ENCODE measurements at places on chromosomes 4 and X. TPM values are rescaled to one million over a fixed set of nuclear protein-coding genes. Genes with fewer than 3 reads are reported as not detected.

GRCh38 chr4:107655289-107655688 is 64.7 kb downstream of the PAPSS1 start:
- no peak for DNase-seq

- DNase-seq: no peak
Measured at GRCh38 chr4:48762408-48762807, 17.7 kb downstream of the FRYL start.

- DNase-seq: no peak
Measured at GRCh38 chrX:138287205-138287877, 424.2 kb downstream of the FGF13 start.

DNA sequence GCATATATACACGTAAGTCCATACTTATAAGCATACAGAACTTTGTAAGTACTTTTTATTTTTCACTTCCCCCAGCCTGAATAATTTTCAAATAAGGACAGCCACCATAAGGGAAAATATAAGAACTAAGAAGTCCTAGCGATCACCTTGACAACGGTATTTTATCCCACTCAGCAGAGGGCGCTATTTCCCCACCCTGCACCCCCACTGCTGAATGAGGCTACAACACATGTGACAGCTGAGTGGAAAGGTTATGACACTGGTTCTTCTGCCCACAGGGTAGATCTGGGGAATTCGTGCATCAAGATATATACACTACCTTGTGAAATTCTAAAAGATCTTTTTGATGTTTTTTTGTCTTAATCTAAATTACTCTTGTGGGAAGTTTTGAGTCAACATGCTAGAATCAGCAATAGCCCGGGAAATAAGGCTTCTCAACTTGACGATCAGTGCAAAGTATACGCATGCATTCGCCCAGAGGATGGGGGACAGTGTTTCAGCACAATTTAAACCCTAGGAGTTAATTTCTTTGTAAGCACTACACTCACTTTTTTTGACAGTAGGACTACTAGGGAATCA is 151.5 kb downstream of the CORIN start:
- DNase-seq: no peak

GRCh38 chrX:7131621-7132020 is 15.9 kb upstream of the STS start:
- no peak for DNase-seq

GRCh38 chr4:113131621-113132020 is 82.2 kb downstream of the ANK2 start:
- DNase-seq: no peak

DNA sequence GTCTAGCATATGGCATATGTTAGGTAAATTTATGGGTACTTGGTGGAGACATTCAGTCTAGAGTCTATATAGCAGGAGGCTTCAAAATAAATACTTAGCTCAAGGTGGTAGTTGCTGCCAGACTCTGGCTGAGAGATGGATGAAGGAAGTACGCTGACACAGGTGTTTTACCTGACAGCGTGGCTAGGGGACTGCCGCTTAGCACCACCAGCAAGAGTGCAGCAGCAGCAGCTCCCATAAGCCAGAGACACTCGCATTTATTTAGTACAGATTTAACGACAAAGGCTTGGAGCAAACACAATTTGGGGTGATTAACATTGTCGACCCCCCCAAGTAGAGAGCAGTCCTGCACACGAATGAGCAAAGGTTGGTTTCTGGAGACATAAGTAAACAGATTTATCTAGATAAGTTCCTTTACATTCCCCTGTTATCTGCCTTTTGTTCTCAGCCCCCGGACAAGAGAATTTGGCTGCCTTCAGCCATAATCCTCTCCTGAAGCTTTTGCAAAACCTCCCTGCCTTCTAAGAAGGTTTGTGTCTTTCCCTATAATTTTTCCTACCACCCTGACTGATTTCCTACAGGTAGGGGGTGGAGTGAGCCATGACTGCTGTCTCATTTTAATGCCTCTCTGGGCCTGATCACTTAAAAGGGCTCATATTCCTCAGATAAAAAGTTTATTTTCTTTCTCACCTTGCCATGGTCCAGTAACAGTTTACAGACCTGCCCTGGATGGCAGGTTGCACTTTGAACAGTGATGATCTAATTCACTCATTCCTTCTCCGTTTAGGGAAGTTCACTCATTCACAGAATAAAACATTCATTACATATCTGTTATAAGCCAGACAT is 64.6 kb downstream of the RHOH start:
- DNase-seq: no peak

DNA sequence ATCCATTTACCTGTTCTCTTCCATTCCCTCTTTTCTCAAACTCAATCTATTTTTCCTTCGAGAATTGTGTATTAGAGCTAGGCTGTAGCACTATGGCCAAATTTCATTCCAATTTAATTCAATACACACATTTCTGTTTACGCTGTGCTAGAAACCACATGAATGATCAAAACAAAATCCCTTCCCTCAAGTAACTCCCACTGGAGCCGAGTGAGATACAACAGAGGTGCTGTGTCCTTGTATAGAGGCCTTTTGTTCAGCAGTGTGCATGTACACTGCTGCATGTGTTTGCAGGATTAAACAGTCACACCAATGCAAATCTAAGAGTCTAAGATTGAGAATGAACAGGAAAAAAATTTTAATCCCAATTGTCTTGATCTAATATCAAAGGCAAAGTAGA is 734.2 kb downstream of the RAPGEF2 start:
- DNase-seq: no peak

- peak; percentile 59 for DNase-seq
Measured at GRCh38 chrX:39470588-39471407, 627.0 kb downstream of the BCOR start.

DNA sequence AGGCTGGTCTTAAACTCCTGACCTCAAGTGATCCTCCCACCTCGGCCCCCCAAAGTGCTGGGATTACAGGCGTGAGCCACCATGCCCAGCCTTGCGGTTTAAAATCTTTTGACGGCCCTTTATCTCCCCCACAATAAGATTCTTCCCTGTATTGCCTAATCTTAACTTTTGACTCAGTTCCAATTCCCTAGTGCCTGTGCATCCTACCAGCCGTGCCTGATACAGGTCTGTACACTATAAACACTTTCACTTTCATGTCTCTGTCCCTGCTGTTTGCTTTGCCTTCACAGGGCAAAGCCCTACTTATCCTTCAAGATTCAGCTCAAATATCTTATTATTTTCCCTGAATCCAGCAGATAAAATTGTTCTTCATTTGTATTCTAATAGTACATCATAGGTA is 74.6 kb downstream of the WDR44 start:
- DNase-seq: no peak

- no peak for DNase-seq
Measured at GRCh38 chr4:180751009-180751408, 1492.2 kb upstream of the TENM3 start.

DNA sequence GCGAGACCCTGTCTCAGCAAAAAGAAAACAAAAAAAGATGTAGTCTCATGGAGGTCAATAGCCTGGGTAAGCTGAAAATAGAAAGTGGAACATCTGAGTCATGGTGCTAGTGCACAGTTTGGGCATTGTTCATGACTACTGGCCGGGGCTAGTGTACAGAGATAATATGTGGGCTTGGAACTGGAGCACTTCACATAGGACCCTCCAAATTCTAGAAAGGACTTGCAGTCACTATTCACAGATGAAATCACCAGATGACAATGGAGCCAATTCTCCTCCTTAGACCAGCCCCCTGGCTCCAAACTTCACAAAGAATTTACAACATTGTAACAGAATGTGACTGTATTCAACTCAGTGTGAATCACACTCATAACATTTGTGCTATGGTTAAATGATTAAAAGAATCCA is 367.8 kb upstream of the SLC7A11 start:
- DNase-seq: no peak

GRCh38 chr4:86924811-86925210 is 10.0 kb upstream of the AFF1 start:
- no peak for DNase-seq

DNA sequence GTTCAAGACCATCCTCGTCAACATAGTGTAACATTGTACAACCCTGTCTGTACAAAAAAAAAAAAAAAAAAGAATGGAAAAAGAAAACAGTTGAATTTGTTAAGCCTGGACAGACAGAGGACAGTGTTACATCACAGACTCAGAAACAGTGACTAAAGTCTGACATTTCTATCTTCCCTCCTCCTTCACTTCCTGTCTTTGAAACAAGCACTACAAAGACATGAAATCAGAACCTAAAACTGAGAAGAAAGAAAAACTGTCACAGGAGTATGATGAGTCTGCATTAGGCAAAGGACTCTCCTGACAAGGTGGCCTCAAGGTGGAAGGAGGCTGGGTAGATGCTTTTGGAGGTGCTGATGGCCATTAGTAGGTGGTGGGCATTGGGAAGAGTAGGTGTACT is 126.7 kb downstream of the RBM47 start:
- no peak for DNase-seq

GRCh38 chr4:47187608-47188007 is 156.2 kb downstream of the GABRB1 start:
- DNase-seq: no peak

DNA sequence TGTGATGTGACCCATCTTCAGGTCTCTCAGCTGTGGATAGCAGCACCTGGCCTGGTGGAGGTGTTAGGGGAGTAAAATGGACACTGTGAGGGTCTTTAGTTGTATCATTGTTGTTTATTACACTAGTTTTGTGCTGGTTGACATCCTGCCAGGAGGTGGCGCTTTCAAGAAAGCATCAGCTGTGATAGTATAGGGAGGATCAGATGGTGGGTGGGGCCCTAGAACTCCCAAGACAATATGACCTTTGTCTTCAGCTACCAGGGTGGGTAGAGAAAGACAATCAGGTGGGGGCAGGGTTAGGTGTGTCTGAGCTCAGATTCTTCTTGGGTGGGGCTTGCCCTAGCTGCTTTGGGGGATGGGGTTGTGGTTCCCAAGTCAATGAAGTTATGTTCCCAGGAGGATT is 162.8 kb downstream of the PPP1R2C start:
- DNase-seq: no peak

- DNase-seq: no peak
Measured at GRCh38 chr4:162684998-162685397, 481.7 kb downstream of the NAF1 start.

DNA sequence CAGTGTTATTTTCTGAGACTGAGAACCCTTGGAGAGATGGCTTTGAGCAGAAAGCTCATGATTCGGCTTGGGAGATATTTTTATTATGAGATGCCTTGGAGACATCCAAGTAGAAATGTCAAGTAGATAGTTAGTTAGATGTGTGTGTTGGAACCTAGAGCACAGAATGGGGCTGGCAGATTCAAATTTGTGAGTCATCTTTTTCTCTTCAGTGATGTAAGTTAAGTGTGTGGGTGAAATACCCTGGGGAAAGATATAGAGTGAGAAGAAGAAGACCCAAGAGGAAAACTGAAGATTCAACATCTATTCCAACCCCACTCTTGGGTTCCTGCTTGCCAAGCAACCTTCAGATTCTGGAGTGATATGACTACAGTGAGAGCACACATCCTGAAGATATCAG is 580.8 kb upstream of the AMOT start:
- DNase-seq: no peak

- DNase-seq: no peak
Measured at GRCh38 chr4:177163532-177163931, 146.1 kb upstream of the NEIL3 start.

- DNase-seq: no peak
Measured at GRCh38 chr4:121950680-121951520, 960 bp downstream of the TRPC3 start.

GRCh38 chrX:149650162-149650561 is 18.6 kb upstream of the TMEM185A start:
- no peak for DNase-seq

GRCh38 chr4:125728568-125728967 is 413.8 kb downstream of the FAT4 start:
- DNase-seq: no peak

DNA sequence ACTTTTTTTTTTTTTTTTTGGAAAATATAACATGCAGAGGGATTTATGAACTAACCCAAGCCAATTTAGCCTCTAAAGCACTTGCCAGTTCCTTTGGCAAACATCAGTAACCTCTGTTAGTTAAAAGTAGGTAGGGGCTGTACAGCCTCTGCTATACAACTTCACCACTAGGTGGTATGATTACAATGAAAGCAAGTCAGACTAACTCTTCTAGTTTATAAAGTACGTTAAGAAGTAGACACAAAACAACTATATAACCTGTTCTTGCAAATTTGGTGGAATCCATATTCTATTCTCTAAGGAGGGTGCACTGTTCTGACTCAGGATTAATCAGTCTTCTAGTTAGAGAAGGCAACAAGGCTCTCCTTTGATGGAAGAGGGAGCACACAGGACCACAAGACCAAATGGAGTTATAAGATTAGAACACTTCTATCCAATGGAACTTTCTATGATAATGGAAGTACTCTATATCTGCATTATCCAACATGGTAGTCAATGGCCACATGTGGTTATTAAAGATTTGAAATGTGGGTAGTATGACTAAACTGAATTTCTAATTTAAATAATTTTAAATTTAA is 12.8 kb downstream of the AIMP1 start:
- no peak for DNase-seq

Gene FGFBP2
- 2.2 TPM for polyA plus RNA-seq

Gene SHROOM2
- 9.7 TPM for polyA plus RNA-seq

Gene DOK7
- not detected for polyA plus RNA-seq

Gene MAGEA2
- not detected for polyA plus RNA-seq

Gene EFHC2
- polyA plus RNA-seq: 3.1 TPM

Gene DUX4
- not detected for polyA plus RNA-seq

Gene TMEM150C
- polyA plus RNA-seq: 39.8 TPM

Gene PRSS12
- 1.2 TPM for polyA plus RNA-seq

Gene PAGE2
- not detected for polyA plus RNA-seq

Gene DCLK2
- polyA plus RNA-seq: 8.0 TPM

Gene CSAG3
- not detected for polyA plus RNA-seq

Measured in ovary (tissue), 10 donors.